ENCODE measurements at places on chromosomes 7 and 10.

DNA sequence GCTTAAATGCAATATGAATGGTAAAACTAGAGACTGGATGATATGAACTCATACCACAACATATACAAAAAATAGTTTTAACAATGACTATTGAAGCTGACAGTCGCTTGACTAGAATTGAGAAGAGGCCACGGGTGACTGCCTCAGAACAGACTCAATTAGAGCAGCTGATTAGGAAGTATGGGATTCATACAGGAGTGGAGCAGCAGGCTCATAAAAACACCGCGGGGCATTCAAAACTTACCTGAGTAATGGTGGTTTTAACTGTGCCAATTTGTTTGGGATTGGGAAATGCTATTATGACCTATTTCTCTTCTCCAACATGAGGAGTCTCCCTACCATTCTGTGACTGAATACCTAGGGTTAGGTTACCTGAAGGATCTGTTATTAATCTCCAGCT is 2.1 kb downstream of the CADPS2 start:
- H3K27me3 ChIP-seq = no peaks in the 10 kb centered on the region
- no peak for DNase-seq
- no peak overlapping the region for H3K4me3 ChIP-seq
- H3K27ac ChIP-seq = peak overlapping the region; percentile 97
- H3K36me3 ChIP-seq = no peaks in the 10 kb centered on the region

DNA sequence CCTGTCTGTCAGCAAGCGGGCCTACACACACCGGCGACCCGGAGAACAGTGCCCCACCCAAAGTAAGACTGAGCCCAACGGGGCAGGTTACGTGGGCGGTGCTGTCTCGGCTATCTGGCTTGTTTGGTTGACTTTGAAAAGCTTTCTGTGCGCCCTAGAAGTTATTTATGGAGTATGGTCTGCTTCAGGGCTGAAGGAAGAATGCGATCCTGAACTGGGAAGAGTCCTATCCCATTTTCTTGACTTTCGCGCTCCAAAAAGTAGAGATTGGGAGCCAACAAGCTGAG is 1.5 kb downstream of the INA start:
- H3K4me1 ChIP-seq = peaks cover 12% of the 10 kb centered on the region
- no peak overlapping the region for H3K27ac ChIP-seq
- no peak overlapping the region for H3K4me3 ChIP-seq
- H3K36me3 ChIP-seq = no peaks in the 10 kb centered on the region
- no peak for DNase-seq

DNA sequence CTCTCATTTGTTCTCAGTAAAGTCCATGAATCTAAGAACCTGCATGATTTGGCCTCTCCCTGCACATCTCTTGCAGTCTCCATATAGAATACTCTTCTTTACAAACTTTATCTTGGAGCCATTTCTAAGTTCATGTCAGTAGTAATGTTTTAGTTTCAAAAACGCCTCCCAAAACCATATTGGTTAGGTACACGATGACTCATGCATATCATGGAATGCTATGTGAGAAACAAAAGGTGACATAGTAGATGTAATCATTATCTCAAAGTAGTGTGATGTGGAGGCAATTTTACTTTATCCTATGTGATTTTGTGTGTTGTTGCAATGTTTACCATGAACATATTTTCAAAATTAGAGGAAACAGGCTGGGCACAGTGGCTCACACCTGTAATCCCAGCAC is 520.7 kb downstream of the KCNMA1 start:
- no peak overlapping the region for H3K27ac ChIP-seq
- no peak for DNase-seq
- no peak overlapping the region for H3K4me3 ChIP-seq
- H3K36me3 ChIP-seq = no peaks in the 10 kb centered on the region
- no peaks in the 10 kb centered on the region for H3K27me3 ChIP-seq

DNA sequence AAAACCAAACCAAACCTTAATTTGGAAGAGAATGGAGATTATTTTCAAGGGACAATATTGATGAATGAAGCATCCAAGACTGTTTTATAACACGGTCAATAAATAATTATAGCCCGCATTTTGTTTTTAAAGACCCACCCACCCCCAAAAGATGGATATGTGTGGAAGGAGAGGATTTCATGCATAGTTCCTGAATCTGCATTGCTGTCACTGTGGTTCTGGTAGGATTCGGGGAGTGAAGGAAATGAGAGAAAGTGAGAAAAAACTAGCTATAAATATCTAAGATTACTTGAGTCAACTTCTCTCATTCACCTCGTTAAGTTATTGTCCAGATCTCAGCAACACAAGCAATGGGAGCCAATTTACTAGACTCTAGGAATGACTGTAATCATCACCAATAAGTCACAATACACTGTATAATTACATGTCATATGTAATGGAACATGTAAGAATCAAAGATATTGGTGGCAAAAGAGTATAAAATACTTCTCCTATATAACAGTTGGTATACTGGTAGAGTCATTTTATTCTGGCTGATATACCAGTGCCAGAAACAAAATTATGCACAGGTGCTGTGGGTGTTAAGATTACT is 30.2 kb downstream of the NAMPT start:
- H3K36me3 ChIP-seq = peaks cover 9% of the 10 kb centered on the region
- no peak overlapping the region for H3K4me3 ChIP-seq
- no peak overlapping the region for H3K27ac ChIP-seq

DNA sequence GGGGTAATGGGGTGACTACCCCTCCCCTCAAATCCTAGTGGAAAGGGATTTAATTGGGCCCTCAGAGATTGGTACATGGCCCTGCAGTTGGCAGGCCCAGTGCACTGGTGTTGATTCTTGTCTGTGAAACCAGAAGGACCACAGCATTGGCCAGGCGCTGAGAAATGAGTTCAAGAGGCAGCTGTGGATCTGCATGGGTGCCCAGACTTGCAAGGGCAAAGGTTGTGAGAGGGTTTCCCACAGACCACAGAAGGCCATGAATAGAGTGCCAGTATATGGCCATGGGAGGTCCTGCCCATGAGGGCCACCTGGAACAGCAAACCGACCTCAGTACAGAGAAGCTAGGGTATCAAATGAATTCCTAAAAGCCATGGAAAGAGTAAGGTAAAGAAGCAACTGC is 32.9 kb downstream of the TMEM168 start:
- no peak overlapping the region for H3K4me3 ChIP-seq
- peak; percentile 29 for DNase-seq
- H3K36me3 ChIP-seq = no peaks in the 10 kb centered on the region
- no peak overlapping the region for H3K27ac ChIP-seq
- no peaks in the 10 kb centered on the region for H3K4me1 ChIP-seq
- H3K27me3 ChIP-seq = no peaks in the 10 kb centered on the region

GRCh38 chr7:102983602-102984001 is 70.8 kb downstream of the LRRC17 start:
- H3K36me3 ChIP-seq = no peaks in the 10 kb centered on the region
- H3K27me3 ChIP-seq = no peaks in the 10 kb centered on the region
- no peak overlapping the region for H3K4me3 ChIP-seq

DNA sequence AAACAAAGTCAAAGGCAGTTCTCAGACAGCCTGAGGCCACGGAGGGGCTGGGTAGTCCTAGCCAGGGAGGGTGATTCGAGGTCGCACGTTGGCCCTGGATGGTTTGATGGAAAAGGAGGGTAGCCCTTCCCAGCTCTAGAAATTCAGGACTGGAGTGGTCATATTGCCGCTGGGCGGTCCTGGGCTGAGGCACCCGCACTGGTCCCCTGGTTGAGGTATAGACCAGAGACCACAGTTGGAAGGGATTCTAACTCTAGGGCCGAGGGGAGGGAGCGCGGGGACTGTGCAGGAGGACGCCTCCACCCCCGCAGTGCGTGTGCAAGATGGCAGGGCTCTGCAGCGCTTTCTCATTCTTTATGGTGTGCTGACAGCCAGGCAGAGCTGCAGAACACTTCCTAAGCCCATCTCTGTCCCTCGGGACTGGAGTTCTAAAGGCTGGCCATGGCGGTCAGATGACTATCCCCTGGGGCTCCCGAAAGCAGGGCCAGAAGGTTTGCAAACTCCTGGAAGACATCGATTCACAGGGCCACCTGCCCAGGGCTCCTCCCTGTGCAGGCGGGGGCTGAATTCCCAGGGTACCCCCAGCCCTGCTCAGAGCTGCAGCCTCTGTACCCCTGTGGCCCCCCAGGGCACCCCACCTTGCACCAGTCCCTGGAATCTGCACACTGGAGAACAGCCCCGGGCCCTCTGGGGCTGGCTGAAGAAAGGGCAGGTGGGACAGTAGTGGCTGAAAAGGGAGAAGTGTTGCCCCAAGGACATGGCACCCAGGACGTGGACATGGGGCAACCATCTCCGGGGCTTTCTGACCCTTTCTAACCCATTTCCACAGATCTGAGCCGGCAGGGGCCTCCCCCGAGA is 51.0 kb upstream of the ELN start:
- H3K4me1 ChIP-seq = peaks cover 10% of the 10 kb centered on the region
- DNase-seq = no peak
- no peak overlapping the region for H3K27ac ChIP-seq
- no peak overlapping the region for H3K4me3 ChIP-seq
- no peaks in the 10 kb centered on the region for H3K27me3 ChIP-seq

DNA sequence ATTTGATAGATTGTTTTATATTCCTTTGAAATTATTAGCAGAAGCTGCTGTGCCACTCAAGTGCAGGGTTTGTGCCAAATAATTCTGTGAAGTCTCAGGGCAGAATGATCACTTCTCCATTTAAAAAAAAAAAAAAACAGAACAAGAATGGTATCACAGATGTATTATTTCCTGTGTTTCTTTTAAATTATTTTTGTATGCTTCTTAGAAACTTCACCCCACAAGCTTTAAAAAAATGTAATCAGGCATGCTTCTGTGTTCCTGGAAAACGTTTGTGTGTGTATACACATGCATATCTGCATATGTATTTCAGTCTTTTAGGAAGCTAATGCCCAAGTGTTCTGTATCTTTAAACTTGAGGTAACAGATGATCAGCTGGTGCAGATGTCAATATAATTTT is 6.3 kb upstream of the CD36 start:
- H3K27ac ChIP-seq = no peak overlapping the region
- no peaks in the 10 kb centered on the region for H3K4me1 ChIP-seq
- no peak overlapping the region for H3K4me3 ChIP-seq

- H3K36me3 ChIP-seq = no peaks in the 10 kb centered on the region
- H3K27me3 ChIP-seq = no peaks in the 10 kb centered on the region
- H3K4me1 ChIP-seq = no peaks in the 10 kb centered on the region
- H3K4me3 ChIP-seq = no peak overlapping the region
- DNase-seq = no peak
Observed at GRCh38 chr10:78377356-78377755, 343.7 kb downstream of the RPS24 start.

GRCh38 chr7:69211739-69212138 is 386.5 kb upstream of the AUTS2 start:
- DNase-seq = no peak
- H3K4me1 ChIP-seq = no peaks in the 10 kb centered on the region
- H3K27ac ChIP-seq = no peak overlapping the region
- no peak overlapping the region for H3K4me3 ChIP-seq
- no peaks in the 10 kb centered on the region for H3K36me3 ChIP-seq

DNA sequence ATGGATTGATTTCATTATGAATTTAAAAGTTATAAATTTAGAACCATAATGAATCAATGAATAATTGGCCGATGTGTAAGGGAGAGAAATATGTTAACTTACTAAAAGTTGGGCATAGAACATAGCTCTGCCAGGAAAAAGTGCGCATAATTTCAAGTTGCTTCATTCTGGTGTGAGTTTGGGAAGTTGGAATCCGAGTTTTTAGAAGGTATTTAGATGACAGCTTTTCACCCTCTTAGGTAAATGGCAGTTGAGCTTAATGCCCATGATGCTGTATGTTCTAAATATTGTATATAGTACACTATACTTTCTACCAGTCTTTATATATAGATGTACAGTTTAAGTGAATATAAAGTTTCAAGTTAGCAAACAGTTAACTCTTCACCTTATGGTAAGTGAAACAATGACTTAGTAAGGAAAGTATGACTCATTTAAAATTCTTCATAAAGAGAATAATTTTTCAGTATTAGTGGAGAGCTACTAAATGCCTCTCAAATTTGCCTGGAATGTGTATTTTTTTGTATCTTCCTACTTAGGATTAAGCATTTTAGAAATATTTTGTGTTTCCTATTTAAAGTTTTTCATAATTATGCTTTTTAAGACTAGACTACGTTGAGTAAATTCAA is 1.6 kb downstream of the C1GALT1 start:
- H3K27ac ChIP-seq = peak overlapping the region; percentile 95
- H3K27me3 ChIP-seq = no peaks in the 10 kb centered on the region
- peaks cover 21% of the 10 kb centered on the region for H3K4me1 ChIP-seq
- peak overlapping the region; percentile 31 for H3K4me3 ChIP-seq
- DNase-seq = no peak

- no peak overlapping the region for H3K4me3 ChIP-seq
- H3K27ac ChIP-seq = no peak overlapping the region
- DNase-seq = no peak
- H3K4me1 ChIP-seq = no peaks in the 10 kb centered on the region
- no peaks in the 10 kb centered on the region for H3K36me3 ChIP-seq
- H3K27me3 ChIP-seq = no peaks in the 10 kb centered on the region
Observed at GRCh38 chr7:30389791-30390190, 88.8 kb downstream of the NOD1 start.

DNA sequence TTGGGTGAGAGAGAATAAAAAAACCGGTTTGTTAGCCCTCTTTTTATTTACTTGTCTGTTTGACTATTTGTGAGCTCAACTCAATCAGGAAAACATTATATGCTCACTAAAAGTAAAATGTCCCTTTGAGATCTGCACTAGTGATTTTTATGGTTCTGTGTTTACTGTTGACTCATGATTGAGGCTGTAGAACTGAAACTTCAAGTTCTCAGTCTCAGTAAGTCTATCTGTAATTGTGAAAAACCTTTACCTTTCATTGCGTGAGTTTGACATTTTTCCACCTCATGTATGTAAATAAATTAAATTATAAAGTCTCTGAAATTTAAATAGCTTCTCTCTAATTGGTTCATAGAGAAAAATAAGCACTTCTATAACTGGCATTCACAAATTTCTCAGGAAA is 17.0 kb upstream of the CASD1 start:
- no peak overlapping the region for H3K27ac ChIP-seq
- H3K27me3 ChIP-seq = no peaks in the 10 kb centered on the region
- no peaks in the 10 kb centered on the region for H3K4me1 ChIP-seq
- H3K36me3 ChIP-seq = no peaks in the 10 kb centered on the region

DNA sequence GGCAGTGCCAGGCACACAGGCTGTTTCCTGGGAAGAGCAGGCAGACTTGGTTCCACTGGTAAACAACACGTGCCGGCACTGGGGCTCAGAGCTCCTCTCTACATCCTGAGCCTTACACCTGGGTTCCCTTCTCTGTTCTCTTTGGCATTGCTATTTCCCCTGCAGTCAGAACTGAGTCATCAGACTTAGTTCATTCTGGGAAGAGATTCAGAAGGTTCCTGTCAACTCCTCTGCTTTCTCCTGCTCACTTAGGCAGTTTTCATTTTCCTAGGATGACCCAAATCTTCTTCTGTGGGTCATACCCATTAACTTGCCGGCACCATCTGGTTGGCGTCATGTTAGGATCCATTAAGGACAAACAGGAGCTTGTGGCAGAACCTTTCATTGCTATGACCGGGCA is 33.4 kb upstream of the LRRC18 start:
- no peak overlapping the region for H3K27ac ChIP-seq
- no peaks in the 10 kb centered on the region for H3K27me3 ChIP-seq
- H3K4me3 ChIP-seq = no peak overlapping the region
- no peaks in the 10 kb centered on the region for H3K4me1 ChIP-seq

Data from body of pancreas (tissue), 4 donors.